ENCODE measurements at places on chromosomes 3 and 15. TPM values are rescaled to one million over a fixed set of nuclear protein-coding genes. Genes with fewer than 3 reads are reported as not detected.
A peak's percentile ranks its signal among the peaks of the same experiment; 100 is the strongest.

- peaks cover 62% of the 10 kb centered on the region for H3K27me3 ChIP-seq
- peak overlapping the region; percentile 74 for H3K4me3 ChIP-seq
- H3K4me1 ChIP-seq = peaks cover 13% of the 10 kb centered on the region
- H3K36me3 ChIP-seq = peaks cover 8% of the 10 kb centered on the region
- DNase-seq = peak; percentile 51
Measured at GRCh38 chr3:184259878-184260723, 1.3 kb downstream of the CAMK2N2 start.

DNA sequence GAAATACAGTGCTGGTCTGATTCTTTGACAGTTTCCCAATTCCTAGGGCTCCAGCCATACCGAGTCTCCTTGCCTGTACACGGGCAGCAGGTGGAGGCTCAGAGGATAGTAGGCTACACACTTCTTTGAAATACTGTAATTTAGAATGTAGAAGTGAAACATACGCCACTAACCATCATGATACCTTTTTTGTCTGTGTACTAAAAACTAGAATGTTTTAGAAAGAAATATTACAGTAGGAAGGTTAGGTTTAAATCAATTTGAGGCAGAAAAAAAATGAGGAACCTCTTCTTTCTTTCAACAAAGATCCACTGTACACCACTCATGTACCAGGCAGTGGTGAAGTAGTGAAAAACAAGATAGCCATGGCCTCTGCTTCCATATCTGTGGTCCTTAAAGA lies 354.7 kb downstream of the MCTP2 start:
- H3K27ac ChIP-seq = no peak overlapping the region
- peaks cover 5% of the 10 kb centered on the region for H3K27me3 ChIP-seq
- H3K4me1 ChIP-seq = peaks cover 8% of the 10 kb centered on the region
- H3K36me3 ChIP-seq = no peaks in the 10 kb centered on the region
- no peak for DNase-seq

- no peak for DNase-seq
- no peaks in the 10 kb centered on the region for H3K36me3 ChIP-seq
- no peak overlapping the region for H3K4me3 ChIP-seq
- no peak overlapping the region for H3K27ac ChIP-seq
- H3K27me3 ChIP-seq = peaks cover 29% of the 10 kb centered on the region
- H3K4me1 ChIP-seq = peaks cover 4% of the 10 kb centered on the region
Measured at GRCh38 chr15:41885321-41885720, 8.5 kb downstream of the SPTBN5 start.

GRCh38 chr3:100089812-100090668 lies 24.3 kb downstream of the FILIP1L start:
- H3K27ac ChIP-seq = peak overlapping the region; percentile 85
- no peak overlapping the region for H3K4me3 ChIP-seq
- no peaks in the 10 kb centered on the region for H3K27me3 ChIP-seq
- peaks cover 49% of the 10 kb centered on the region for H3K4me1 ChIP-seq
- no peaks in the 10 kb centered on the region for H3K36me3 ChIP-seq

DNA sequence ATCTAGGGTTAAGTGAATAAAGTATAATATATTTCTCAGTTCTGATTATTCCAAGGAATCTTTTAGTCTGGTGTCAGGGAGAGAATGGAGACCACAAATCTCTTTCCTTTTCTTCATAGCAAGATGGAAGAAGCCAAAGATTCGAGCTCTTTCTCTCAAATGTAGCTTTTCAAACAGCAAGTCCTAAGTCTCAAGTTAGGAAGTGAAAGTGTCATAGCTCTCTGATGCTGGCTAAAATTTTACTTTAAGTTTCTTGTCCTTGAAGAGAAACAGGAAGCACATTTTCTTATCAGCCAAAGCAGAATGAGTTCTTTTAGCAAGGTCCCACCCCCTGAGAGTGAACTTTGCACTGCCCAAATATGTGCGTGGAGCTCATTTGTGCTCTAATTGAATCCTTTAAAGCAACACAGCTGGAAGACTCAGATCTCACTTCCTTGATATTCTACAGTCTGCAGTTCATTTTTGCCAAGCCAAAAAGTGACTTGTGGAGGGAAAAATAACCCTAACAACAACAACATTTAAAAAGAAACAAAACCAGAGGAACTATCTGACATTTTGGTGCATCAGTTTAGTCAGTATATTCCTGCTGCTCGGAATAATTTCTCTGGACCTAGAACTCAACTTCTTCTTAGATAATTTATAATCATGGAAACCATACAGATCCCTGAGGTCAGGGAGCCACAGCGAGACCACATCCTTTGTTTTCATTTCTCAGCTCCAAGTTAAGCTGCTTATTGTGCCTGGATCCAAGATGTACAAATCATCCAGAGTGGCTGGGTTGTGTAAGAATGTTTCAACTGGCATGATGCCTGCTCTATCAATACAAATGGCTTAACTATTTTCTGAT lies 238.7 kb upstream of the P2RY1 start:
- no peaks in the 10 kb centered on the region for H3K27me3 ChIP-seq
- peaks cover 21% of the 10 kb centered on the region for H3K4me1 ChIP-seq
- H3K36me3 ChIP-seq = peaks cover 5% of the 10 kb centered on the region
- H3K27ac ChIP-seq = peak overlapping the region; percentile 88

DNA sequence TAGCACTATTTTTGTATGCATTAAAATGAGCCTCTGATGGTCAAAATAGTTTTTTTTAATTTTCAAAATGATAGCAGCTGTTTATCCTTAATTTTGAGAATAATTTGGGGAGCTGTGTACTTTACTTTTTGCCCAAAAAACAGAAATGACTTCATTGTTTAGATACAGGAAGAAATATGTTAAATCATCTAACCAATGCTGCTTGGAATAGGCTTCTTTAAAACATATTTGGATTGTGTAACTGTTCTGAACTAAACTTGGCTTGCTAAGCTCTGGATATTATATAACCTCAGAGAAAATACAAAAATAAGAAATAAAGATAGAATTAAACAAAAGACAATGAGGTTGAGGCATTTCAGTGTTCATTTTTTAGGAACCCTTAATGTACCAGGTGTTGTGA lies 119.3 kb downstream of the SERPINI1 start:
- no peaks in the 10 kb centered on the region for H3K36me3 ChIP-seq
- H3K27me3 ChIP-seq = no peaks in the 10 kb centered on the region
- no peak for DNase-seq
- no peak overlapping the region for H3K4me3 ChIP-seq
- H3K27ac ChIP-seq = no peak overlapping the region

DNA sequence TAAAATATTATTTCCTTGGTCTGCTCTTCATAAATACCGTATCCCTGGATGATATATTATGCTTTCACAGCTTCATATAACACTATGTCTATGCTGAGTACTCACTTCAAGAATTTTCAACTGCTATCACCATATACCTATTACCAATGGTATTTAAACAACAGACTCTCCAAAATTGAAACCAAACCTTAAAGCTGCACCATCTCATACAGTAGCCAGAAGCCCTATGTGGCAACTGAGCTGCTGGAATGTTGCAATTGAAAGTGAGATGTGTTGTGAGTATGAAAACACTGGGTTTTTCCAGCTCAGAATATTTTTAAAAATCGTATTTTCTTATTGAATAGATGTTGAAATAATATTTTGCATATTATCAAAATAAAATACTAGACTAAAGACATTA lies 130.1 kb upstream of the GOLGA6L6 start:
- DNase-seq = no peak
- no peak overlapping the region for H3K4me3 ChIP-seq
- H3K27me3 ChIP-seq = no peaks in the 10 kb centered on the region
- no peaks in the 10 kb centered on the region for H3K4me1 ChIP-seq
- H3K36me3 ChIP-seq = no peaks in the 10 kb centered on the region

GRCh38 chr15:94582368-94582767 lies 351.0 kb downstream of the MCTP2 start:
- no peaks in the 10 kb centered on the region for H3K36me3 ChIP-seq
- DNase-seq = peak; percentile 28
- H3K27me3 ChIP-seq = peaks cover 14% of the 10 kb centered on the region
- no peak overlapping the region for H3K27ac ChIP-seq
- H3K4me3 ChIP-seq = no peak overlapping the region
- peaks cover 3% of the 10 kb centered on the region for H3K4me1 ChIP-seq

- H3K36me3 ChIP-seq = no peaks in the 10 kb centered on the region
- H3K4me3 ChIP-seq = no peak overlapping the region
- H3K27ac ChIP-seq = no peak overlapping the region
- peaks cover 6% of the 10 kb centered on the region for H3K4me1 ChIP-seq
- DNase-seq = no peak
Measured at GRCh38 chr15:43118286-43118685, 12.4 kb upstream of the UBR1 start.

DNA sequence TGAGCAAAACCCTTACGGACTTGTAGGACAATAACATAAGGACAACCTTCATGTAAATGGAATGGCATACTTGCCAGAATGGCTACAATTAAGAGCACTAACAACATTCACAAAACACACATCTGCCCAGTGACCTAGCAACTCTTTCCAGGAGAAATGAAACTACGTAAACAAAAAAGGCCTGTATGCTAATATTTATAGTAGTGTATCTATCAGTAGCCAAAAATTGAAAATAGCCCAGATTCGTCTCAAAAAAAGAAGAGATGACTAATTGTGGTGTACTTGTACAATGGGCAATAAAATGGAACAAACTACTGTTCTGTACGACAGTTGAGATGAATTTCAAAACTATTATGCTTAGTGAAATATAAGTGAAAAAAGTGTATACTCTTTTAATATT lies 38.4 kb downstream of the CMC1 start:
- no peaks in the 10 kb centered on the region for H3K27me3 ChIP-seq
- H3K4me1 ChIP-seq = peaks cover 18% of the 10 kb centered on the region
- no peak for DNase-seq
- no peak overlapping the region for H3K27ac ChIP-seq
- peaks cover 3% of the 10 kb centered on the region for H3K36me3 ChIP-seq

DNA sequence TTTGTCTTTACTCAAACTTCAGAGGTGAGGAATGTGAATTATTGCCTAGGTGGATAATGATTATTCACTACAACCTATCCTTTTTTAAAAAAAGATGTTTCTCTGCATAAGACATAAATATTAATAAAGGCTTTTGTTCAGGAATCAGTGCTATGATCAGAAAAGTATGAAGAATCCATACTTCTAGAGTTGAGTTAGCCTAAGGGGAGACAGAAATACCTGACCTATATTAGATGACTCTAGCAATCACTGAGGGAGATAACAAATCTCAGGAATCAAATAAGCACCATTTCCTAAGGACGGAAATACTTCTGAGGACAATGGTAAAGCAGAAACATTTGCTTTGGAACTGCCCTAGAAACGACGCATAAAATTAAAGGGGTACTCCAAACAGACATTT lies 763.8 kb downstream of the GBE1 start:
- no peak overlapping the region for H3K27ac ChIP-seq
- H3K4me3 ChIP-seq = no peak overlapping the region
- H3K36me3 ChIP-seq = no peaks in the 10 kb centered on the region
- H3K27me3 ChIP-seq = no peaks in the 10 kb centered on the region
- H3K4me1 ChIP-seq = peaks cover 10% of the 10 kb centered on the region
- no peak for DNase-seq

DNA sequence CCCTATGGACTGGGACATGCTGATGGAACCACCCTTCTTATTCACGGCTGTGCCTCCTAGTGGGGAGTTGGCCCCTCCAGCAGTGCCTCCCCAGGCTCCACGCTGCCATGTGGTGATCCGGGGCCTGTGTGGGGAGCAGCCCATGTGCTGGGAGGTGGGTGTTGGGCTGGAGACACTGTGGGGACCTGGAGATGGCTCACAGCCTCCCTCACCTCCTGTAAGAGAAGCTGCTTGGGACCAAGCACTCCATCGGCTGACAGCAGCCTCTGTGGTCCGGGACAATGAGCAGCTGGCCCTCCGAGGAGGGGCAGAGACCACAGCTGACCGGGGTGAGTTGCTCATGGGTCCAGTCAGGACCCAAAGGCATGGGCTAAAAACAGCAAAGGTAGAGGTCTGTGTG lies 9.1 kb downstream of the ALG3 start:
- no peak overlapping the region for H3K27ac ChIP-seq
- no peak for DNase-seq
- H3K27me3 ChIP-seq = peaks cover 3% of the 10 kb centered on the region
- peaks cover 5% of the 10 kb centered on the region for H3K36me3 ChIP-seq
- no peak overlapping the region for H3K4me3 ChIP-seq

- H3K4me1 ChIP-seq = no peaks in the 10 kb centered on the region
- no peaks in the 10 kb centered on the region for H3K27me3 ChIP-seq
- no peak overlapping the region for H3K27ac ChIP-seq
- peaks cover 3% of the 10 kb centered on the region for H3K36me3 ChIP-seq
Measured at GRCh38 chr3:4387210-4388204, 79.6 kb downstream of the SUMF1 start.

DNA sequence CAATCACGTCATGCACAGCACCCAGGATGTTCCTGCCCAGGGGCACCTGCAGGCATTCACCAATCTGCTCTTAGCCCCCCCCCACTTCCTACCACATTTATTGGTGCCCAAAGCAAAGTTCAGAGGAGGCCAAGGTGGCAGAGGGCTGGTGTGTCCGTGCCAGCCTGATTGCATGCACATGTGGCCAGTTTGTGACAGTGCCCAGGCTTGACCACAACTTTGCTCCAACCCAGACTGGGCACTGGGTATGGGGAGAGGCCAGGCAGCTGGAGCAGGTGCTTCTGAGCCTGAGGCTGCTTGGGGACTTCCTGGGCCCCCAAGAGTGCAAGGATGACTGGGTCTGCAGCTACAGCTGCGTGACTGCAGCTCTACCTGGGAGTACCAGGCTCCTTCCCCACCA lies 192.3 kb upstream of the BCHE start:
- H3K27ac ChIP-seq = no peak overlapping the region
- H3K4me3 ChIP-seq = no peak overlapping the region
- H3K27me3 ChIP-seq = no peaks in the 10 kb centered on the region
- H3K4me1 ChIP-seq = no peaks in the 10 kb centered on the region

GRCh38 chr3:31768479-31769125 lies 212.5 kb downstream of the OSBPL10 start:
- H3K27ac ChIP-seq = no peak overlapping the region
- no peaks in the 10 kb centered on the region for H3K36me3 ChIP-seq
- no peaks in the 10 kb centered on the region for H3K27me3 ChIP-seq
- peak; percentile 28 for DNase-seq
- H3K4me1 ChIP-seq = peaks cover 2% of the 10 kb centered on the region
- no peak overlapping the region for H3K4me3 ChIP-seq

DNA sequence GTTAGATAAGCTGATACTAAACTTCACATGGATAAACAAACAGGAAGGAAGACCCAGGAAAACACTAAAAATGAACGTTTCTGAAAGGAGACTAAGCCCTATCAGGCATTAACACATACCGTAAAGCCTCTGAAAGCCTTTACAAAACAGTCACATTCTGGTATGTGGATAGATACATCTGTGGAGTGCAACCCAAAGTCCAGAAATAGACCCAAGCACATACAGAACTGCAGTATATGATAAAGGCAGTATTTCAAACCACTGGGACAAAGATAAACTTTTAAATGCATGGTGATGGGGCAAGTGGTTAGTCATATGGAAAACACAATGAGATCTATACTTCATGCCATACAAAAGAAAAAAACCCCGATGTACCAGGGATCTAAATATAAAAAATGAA lies 26.0 kb downstream of the DCBLD2 start:
- peaks cover 17% of the 10 kb centered on the region for H3K4me1 ChIP-seq
- no peak for DNase-seq
- no peak overlapping the region for H3K4me3 ChIP-seq
- no peaks in the 10 kb centered on the region for H3K27me3 ChIP-seq

- H3K27me3 ChIP-seq = no peaks in the 10 kb centered on the region
- H3K27ac ChIP-seq = peak overlapping the region; percentile 56
- H3K4me3 ChIP-seq = no peak overlapping the region
- peaks cover 48% of the 10 kb centered on the region for H3K4me1 ChIP-seq
- DNase-seq = no peak
- H3K36me3 ChIP-seq = no peaks in the 10 kb centered on the region
Measured at GRCh38 chr15:85477730-85478129, 97.3 kb downstream of the AKAP13 start.

Gene PLA2G4F
- 0.60 TPM for total RNA-seq

Gene TRIM59
- 24.5 TPM for total RNA-seq

Gene GOLGA8J
- not detected for total RNA-seq

Gene CYP8B1
- total RNA-seq = not detected

Gene SH2D7
- total RNA-seq = not detected

Gene ACOX2
- 12.8 TPM for total RNA-seq

Gene NRROS
- 2.0 TPM for total RNA-seq

Gene WDR93
- total RNA-seq = 1.3 TPM
